ENCODE measurements at places on chromosomes 7 and 10.

- DNase-seq = no peak
Measured at GRCh38 chr10:21083861-21084260, 186.8 kb upstream of the NEBL start.

- DNase-seq = no peak
Measured at GRCh38 chr10:16866541-16867275, 49.5 kb upstream of the RSU1 start.

DNA sequence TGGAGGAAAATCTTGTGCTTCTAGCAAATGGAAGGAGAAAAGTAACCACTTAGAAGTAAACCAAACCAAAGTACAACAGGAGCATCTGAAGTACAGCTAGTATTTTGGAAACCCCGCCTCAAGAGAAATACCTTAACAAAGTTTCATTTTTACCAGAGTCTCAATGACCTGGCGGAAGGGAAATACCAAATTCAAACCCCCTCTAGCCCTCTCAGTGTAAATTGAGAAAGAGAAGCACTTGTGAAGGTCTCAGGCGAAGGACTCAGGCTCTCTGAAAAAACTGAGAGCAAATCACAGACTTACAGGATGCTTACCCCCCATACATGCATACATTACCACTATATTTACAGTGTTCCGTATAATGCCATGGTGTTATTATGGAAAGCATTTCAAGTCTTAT, 70.1 kb downstream of the ZPBP start:
- no peak for DNase-seq

- DNase-seq = no peak
Measured at GRCh38 chr7:31665546-31665945, 21.5 kb upstream of the PPP1R17 start.
